Keratinocyte (primary cell): ENCODE measurements at places on chromosomes 4 and X. TPM values are rescaled to one million over a fixed set of nuclear protein-coding genes. Genes with fewer than 3 reads are reported as not detected.

DNA sequence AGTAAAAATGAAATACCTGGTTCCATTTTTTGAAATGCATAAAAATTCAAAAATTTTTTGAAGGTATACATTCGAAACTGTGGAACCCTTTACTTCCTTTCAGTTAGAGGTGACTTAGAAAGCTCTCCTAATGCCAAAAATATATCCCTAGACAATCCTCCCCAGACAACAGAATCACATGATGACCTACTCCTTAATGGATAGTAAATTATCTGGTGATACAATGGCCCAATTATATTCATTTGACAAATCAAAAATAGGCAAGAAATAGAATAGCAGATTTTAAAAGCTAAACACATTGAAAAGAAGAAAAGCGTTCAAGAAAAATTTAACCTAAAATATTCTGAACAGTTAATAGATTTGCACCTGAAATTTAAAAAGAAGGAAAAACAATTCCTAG lies 3.5 kb upstream of the UGT2A2 start:
- DNase-seq, result no peak

DNA sequence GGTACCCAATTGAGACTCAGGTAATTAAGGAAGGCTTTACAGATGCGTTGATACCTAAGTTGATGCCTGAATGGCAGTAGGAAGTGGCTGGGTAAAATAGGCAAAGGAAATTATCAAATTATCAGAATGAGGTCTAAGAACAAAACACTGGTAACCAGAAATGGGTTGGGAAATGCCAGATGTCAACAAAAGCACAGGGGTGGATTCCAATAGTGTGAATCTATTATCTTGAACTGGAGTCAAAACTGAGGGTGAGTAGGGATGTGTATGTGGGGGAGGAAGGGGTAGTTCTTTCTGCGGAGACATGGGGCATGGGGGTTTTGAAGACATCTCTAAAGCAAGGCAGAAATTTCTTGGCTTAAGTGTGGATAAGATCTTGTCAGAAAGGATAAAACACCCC lies 16.0 kb upstream of the SEPTIN6 start:
- DNase-seq, result no peak

GRCh38 chr4:181007751-181008150 lies 1235.5 kb upstream of the TENM3 start:
- DNase-seq, result no peak

The GLRA2 gene
- 0.01 TPM in 1 of 3 replicates, not detected in the others for polyA plus RNA-seq

GRCh38 chr4:38995660-38996005 lies 36.6 kb downstream of the TMEM156 start:
- no peak for DNase-seq

GRCh38 chr4:149831656-149832208 lies 16.1 kb upstream of the IQCM start:
- DNase-seq, result no peak

DNA sequence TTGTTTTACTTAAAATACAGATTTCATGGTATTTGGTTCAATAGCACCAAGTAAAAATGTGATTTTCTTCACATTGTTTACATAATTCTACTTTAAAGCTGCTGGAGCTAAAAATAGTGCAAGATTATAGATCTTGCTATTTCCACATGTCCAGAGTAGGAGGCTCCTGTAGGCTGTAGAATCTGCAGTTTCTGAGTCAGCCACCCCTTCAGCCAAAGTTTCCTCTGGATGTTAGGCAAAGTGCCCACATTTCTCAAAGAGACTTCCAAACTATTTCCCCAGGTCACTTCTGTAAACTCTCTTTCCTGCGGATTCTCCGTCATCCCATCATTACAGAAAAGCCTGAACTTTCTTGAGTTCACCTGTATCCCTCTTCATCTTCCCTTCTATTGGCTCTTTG lies 342.5 kb upstream of the FSTL5 start:
- DNase-seq, result no peak
